ENCODE measurements at places on chromosomes 4 and X.

DNA sequence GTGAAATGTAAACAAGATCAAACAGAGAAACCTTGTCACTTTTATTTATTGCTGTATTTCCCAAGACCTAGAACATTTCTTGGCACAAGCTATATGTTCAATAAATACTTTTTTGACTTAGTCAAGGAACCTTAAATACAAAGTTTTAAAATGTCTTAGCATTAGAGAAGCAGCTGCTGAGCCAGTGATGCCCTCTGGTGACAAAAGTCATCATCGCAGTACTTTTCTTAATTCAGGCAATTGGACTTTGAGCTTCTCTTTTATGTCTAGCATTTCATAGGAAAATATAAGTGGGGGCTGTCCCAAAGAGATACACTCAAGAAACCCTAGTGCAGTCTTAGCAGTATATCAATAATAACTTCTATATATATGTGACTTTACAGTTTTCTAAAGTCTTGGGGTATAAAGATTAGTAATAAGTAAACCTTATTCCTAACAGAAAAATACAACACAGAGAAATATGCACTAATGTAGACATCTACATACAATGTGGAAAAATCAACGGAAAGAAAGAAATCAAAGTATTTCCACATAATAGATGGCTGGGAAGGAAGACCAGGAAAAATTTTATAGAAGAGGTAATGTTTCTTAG is 118.4 kb downstream of the DTHD1 start:
- peak; percentile 63 for DNase-seq

DNA sequence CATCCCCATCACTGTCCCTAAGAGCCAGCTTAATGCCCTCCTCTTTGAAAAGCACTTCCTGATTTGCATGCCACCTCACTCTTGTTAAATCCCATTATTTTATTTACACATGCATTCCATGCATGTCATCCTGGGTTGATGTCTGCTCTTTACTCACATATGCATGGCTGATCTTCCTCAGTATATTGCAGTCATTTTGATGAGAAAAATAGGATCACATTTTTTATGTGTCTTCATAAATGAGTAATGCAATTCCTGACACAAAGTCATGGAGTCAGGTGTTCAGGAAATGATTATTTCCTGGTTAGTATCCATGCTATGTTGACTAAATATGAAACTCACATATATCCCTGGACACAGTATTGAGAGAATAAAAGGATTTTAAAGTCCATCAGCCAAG is 204.7 kb downstream of the SLIT2 start:
- no peak for DNase-seq

DNA sequence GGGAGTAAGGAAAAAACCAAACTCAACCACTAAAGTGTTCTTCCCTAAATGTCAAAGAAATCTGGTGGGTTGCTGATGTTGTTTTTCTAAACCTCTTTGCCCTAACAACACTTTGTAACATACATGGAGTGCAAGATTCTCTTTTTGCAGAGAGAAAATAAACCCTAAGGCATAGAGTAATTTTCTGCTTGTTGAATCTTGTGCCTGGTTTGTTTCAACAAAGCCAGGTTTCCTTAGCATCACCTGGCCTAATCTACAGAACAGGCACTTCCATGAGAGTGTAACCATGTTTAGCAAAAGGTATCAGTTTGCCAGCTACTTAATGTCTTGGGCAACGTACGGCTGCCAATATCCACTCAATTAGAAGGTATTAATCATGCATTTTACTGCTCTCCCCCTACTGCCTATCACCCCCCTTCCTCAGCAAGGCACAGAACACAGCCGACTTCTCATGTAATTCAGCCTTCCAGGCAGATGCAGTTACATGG is 219.2 kb downstream of the MAML3 start:
- no peak for DNase-seq

DNA sequence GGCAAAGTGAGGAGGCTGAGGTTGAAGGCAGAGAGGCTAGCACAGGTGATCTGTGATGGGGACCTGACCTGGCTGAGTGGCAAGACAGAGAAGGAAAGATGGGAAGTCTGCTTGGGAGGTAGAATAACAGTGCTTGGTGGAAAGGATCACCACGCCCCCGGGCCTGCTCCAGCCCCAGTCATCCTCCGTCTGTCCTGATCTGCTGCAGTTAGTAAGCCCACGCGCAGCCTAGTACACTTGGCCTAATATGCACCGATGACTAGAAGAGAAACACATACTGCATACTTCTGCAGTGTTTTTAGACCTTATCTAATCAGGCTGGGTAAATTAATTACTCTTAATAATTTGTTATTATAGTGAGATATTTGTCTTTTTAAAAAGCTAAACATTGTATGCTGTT is 103.7 kb upstream of the KLF3 start:
- DNase-seq: no peak

- DNase-seq: no peak
These were observed 402.7 kb upstream of the TEX13C start for GRCh38 chrX:124917011-124917410.

DNA sequence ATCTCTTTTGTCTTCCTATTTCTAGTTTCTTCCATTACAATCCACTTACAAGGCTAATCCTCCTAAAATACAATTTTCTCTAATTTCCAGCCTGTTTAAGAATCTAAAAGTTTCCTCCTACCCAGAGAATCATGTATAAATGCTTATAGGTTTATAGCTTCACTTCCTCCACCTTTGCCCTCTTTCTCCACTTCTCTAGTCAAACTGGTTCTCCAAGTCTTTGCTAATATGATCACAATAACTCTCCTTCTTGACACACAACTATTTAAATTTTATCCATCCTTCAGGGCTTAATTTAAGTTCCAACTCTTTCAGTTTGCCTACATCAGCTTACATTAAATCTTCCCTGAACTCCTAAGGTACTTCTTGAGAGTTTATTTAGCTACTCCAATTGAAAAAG is 69.2 kb downstream of the RPS6KA6 start:
- DNase-seq: no peak

DNA sequence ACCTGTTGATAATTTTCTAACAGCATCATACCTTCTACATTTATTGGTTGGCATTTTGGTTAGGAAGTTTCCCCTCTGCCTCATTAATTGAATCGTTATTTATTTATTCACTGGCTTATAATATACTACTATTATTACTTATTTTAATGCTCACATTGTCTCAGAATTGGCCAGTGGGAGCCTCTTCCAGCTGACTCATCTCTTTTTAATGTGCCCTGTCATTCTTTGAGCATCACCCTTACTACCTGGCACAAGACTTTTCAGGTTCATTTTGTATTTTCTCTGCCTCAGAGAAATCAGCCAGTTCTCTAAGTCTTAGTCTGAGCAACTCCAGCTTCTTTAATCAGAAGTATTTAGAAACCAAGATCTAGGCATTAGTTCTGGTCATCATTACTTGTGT is 60.3 kb upstream of the PRRG3 start:
- DNase-seq: no peak

DNA sequence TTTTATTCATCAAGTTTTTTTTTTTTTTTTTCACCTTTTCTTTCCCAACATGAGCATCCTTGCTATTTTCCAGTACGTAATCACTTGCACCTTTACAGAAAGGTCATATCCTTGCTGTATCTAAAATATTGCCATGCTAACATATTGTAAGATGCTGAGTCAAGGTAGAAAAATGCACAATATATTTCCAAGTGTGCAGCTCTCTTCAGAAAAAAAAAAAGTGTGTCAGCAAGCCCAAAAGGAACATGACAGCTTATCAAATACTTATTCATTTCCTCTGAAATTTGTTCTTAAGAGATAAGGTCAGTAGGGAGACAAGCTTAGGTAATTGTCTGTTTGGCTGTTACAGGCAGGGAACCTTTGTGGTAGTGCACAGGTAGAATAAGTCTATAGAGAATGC is 27.0 kb downstream of the SH2D1A start:
- no peak for DNase-seq

GRCh38 chr4:56106180-56107147 is 157.7 kb downstream of the CEP135 start:
- DNase-seq: no peak

- DNase-seq: no peak
These were observed 19.9 kb downstream of the MID1 start for GRCh38 chrX:10600479-10600878.

GRCh38 chrX:128650326-128650725 is 598.1 kb upstream of the ACTRT1 start:
- DNase-seq: no peak
